ENCODE measurements at places on chromosomes 6 and 20. TPM values are rescaled to one million over a fixed set of nuclear protein-coding genes. Genes with fewer than 3 reads are reported as not detected.

Gene SEMG1
- not detected for total RNA-seq

Gene PCMTD2
- 96.7 TPM for total RNA-seq

Gene GLP1R
- total RNA-seq, result 0.82 TPM

Gene ENPP5
- total RNA-seq, result 14.6 TPM

Gene NRSN1
- total RNA-seq, result 0.12 TPM

Gene GJA10
- total RNA-seq, result not detected

Gene DLL1
- 16.8 TPM for total RNA-seq

Gene TULP1
- total RNA-seq, result 3.1 TPM

Gene CDSN
- not detected for total RNA-seq

Gene CLIC5
- 67.4 TPM for total RNA-seq

Gene RSPO4
- 0.23 TPM for total RNA-seq

Gene OOEP
- total RNA-seq, result not detected

Gene DNAH8
- 1.3 TPM for total RNA-seq

Gene SCUBE3
- total RNA-seq, result 26.9 TPM

Gene EFHC1
- 36.4 TPM for total RNA-seq

Gene GABBR1
- total RNA-seq, result 45.4 TPM

Data from metanephros (tissue), 2 donors.